Pulmonary artery endothelial cell (primary cell): ENCODE measurements at places on chromosomes 13 and 19.

DNA sequence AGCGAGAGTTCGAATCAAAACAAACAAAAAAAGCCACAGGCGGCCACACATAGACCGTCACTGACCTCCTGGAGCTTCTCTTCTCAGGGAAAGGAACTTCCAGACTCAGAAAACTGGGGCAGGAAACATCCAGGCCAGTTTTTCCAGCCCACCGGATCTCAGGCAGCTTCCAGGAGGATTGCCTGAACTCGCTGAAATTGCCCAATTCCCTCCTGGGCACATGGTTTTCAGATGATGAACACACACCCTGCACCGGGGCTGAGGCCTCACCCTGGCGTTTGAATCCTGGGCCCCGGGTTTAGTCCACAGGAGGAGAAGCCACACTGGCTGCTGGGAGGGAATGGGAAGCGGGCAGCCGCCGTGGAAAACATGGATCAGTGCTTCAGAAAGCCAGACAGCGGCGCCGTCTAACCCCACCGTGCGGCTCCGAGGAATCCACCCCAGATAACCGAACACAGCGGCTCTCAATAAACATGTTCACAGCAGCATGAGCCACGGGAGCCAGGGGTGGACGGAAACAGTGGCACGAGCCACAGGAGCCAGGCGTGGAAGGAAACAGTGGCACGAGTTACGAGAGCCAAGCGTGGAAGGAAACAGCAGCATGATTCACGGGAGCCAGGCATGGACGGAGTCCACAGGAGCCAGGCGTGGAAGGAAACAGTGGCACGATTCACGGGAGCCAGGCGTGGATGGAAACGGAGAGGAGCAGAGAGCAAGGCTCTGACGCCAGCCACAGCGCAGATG, 18.2 kb upstream of the PTBP1 start:
- DNase-seq, result no peak

DNA sequence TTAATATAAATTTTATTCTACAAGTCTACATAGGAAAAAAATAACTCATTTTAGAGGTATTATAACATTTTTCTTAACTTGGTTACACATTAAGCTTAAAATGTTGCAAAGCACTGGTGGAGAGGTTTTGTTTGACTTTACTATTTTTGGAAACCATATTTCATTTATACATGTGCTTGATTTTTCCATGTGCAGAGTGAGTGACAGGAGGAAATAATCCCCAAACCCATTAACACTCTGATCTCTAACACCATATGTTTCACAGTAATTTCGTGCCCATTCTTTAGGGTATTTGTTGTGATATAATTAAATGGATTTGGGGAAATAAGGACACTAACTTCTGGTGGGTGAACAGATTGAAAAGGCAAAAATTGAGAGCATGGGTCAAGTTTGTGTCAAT, 2124.4 kb upstream of the PCDH20 start:
- no peak for DNase-seq

- DNase-seq, result no peak
Observed at GRCh38 chr19:47028195-47028601, 8.6 kb downstream of the NPAS1 start.

GRCh38 chr19:10334588-10335351, 1.4 kb upstream of the RAVER1 start:
- DNase-seq, result peak; percentile 84

- no peak for DNase-seq
Observed at GRCh38 chr19:39355253-39355652, 13.0 kb downstream of the SAMD4B start.

GRCh38 chr13:98856983-98857382, 104.5 kb upstream of the SLC15A1 start:
- DNase-seq, result peak; percentile 68

DNA sequence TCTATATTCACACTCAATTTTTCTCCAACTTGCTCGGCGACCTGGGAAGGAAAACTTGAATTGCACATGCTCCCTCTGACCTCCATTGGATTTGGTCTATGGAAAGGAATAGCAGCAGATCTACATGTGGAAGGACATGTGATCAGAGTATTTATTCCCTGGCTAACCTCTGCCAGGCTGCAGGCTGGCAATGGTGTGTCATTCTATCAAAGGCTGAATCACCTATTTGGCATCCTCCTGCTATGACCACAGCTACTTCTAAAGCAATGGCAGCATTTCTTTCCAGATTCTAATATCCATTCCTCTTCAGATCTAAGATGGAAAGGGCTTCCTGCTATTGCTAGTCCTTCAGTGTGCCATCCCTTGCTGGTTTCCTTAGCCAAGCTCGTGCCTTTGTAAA, 144.3 kb upstream of the FREM2 start:
- DNase-seq, result no peak

DNA sequence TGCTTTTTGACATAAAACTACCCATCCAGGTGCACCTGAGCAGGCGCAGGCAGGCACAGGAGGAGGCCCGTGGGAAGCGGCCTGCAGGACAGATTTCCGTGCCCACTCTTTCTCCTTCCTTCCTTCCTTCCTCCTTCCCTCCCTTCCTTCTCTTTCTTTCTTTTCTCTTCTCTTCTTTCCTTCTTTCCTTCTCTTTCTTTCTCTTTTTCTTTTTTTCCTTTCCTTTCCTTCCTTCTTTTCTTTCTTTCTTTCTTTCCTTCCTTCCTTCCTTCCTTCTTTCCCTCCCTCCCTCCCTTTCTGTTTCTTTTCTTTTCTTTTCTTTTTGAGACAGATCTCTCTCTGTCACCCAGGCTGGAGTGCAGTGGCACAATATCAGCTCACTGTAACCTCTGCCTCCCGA, 21.2 kb upstream of the TMEM255B start:
- DNase-seq, result no peak

GRCh38 chr13:83880275-83881139, 1.8 kb downstream of the SLITRK1 start:
- no peak for DNase-seq

DNA sequence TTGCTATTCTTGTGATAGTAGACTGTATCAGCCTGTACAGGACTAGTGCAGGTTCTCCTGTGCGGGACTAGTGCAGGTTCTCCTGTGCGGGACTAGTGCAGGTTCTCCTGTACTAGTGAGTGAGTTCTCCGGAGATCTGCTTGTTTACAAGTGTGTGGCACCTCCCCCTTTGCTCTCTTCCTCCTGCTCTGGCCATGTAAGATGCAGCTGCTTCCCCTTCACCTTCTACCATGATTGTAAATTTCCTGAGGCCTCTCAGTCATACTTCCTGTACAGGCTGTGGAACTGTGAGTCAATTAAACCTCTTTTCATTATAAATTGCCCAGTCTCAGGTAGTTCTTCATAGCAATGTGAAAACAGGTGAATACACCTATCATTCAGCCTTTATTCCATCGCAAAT, 289.6 kb downstream of the TEX29 start:
- no peak for DNase-seq

- no peak for DNase-seq
Observed at GRCh38 chr13:97212601-97213040, 9.5 kb upstream of the MBNL2 start.

- DNase-seq, result no peak
Observed at GRCh38 chr19:38736413-38737280, 7.6 kb downstream of the CAPN12 start.

DNA sequence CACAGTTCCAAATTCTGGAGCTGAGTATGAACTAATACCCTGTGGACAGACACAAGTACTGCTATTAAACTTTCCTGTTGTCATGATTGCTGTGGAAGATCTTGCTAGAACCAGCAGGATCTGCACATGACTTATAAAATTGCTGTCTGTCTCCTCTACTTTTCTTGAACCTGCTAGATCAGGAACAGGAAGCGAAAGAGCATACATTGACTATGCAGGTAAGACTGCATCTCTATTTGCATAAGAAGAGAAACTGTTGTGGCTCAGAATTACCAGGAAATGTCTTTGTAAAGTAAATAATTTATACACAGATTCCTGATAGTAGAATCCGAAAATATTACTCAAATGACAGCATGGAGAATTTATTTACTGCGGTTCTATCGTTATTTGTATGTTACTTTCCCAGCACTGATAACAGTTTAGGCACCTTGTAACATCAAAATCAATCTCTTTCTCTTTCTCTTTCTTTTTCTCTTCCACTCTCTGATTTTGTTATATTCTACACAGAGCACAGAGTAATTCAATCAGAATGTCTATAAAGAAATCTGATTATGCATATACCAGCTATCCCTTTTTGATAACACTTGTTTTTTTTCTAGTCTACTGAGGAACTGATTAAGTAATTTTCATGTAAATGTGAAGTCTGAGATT, 226.5 kb downstream of the MYO16 start:
- DNase-seq, result no peak

GRCh38 chr19:37966211-37966661, 59.2 kb downstream of the SIPA1L3 start:
- DNase-seq, result no peak

- DNase-seq, result no peak
Observed at GRCh38 chr13:41034881-41035280, 15.8 kb upstream of the ELF1 start.

DNA sequence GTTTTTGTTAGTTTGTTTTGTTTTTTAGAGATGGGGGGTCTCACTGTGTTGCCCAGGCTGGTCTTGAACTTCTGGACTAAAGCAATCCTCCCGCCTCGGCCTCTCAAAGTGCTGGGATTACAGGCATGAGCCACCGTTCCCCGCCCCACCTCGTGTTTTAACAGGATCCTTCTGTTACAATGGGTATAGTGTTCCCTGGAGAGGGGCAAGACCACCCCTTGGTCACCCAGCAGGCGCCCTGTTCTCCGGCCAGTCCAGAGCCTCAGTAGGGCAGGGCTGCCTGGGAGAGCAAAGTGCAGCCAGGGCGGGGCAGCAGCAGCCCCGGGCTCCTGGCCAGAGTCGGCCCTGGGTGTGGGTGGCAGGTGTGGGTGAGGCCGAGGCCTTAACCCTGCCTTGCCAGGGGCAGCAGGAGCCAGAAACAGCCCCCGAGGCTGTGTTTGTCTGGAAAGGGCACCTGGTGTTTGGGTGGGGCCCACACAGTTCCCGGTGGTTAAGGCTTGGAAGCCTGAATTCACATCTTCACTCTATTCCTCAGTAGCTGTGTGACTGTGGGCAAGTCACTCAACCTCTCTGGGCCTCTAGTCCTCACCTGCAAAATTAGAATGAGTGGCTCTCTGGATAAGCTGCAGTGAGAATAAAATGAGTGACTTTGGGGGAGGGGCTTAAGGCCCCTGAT, 7.2 kb downstream of the VASP start:
- DNase-seq, result no peak

GRCh38 chr19:8174706-8175105, 25.3 kb upstream of the FBN3 start:
- DNase-seq, result no peak

GRCh38 chr19:31356587-31357314, 7.5 kb upstream of the TSHZ3 start:
- no peak for DNase-seq

DNA sequence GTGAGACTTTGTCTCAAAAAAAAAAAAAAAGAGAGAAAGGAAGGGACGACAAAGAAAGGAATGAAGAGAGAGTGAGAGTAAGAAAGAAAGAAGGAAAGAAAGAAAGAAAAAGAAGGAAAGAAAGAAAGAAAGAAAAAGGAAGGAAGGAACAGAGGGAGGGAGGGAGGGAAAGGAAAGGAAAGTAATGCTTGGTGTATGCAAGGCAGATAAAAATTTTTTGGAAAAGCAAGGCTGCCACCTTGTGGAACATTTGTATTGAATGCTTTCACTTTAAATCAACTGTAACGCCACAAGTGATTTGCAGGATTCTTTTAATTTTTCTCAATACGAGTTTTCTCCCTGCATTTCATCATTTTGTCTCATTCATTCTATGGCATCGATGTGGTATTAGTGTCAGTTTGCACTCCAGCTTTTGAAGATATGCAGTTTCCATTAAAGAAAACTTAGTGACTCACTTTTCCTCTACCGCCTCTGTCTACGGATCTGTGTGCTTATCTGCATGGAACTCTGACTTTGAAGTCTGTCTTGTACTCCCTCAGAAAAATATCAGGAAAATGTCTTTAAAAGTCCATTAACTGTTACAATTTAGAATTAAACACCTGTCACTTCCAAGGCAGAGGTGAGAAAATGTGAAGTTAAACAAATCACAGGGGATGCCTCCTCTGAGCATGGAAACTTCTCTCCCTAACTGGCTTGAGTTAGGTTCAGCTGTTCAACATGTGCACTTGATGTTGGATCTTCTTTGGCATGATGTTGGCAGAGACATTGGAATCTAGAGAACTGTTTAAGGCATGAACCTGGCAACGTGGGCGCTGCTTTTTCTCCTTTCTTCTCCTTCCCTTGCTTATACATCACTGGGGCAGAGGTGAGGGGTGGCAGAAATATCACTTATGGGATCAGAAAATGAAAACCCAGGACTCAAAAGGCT, 20.0 kb upstream of the ZDHHC20 start:
- DNase-seq, result peak; percentile 43

DNA sequence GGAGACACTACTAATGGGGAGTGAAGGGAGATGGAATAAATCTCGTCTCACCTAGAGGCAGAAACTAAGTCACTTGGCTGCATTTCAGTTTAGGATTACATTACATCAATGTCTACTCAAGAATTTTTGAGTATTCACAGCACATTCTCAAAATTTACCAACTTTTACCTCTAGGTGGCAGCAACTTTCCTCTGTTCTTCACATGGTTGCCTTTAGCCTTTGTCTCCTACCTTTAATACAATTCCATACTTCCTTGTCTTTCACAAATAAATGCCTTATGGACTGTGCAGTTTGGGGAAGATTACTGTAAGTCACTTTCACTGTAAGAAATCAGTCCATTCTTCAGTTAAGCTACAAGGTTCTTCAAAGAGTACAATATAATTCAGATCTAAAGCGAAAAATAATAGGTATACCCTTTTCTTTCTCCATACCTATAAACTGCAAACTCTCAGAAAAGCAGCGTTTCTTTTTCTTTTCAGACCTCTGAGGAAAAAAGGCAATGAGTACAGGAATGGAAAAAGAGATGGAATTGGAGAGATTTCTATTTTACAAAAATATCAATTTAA, 379.4 kb downstream of the KLF12 start:
- DNase-seq, result peak; percentile 17

DNA sequence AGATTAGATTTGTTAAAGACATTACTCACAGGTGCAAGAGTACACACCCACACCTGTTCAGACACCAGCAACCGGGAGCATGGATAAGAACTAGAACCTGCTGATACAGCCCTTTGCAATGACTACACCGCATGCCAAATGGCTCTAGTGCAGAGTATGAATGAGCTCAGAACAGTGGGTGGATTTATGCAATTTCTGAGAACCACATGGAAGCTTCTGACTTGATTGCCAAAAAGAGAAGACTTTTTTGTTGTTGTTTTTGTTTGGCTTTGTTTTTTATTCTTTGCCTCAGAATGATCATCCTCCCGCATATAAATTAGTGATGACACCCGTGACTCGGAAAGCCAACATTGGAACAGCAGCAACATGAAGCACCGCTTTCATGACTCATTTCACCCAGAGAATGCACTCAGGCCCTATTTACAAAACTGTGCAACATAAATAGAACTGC, 77.4 kb upstream of the LRCH1 start:
- no peak for DNase-seq

DNA sequence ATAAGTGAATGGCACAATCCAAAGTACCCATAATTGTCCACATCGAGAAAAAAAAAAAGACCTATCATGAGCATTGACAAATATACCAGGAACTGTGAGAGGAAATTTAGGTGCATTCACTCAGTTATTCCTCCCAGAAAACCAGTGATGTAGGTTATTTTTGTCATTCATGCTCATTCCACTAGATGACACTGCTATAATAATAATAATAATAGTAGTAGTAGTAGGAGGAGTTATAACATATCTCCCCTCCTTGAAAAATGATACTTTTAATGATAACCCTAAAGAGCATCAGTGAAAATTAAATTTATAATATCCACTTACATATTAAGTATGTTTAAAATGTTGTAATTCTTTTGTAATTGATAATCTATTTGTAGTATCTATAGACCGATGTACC, 463.9 kb upstream of the MIR17HG start:
- DNase-seq, result no peak

GRCh38 chr19:45179072-45179891, 698 bp downstream of the BLOC1S3 start:
- no peak for DNase-seq

- DNase-seq, result no peak
Observed at GRCh38 chr13:108375772-108376171, 106.3 kb downstream of the TNFSF13B start.
